T-cell (primary cell): ENCODE measurements at places on chromosomes 3 and 15.

- H3K4me1 ChIP-seq, result no peaks in the 10 kb centered on the region
- H3K36me3 ChIP-seq, result no peaks in the 10 kb centered on the region
- no peak overlapping the region for H3K27ac ChIP-seq
- no peaks in the 10 kb centered on the region for H3K27me3 ChIP-seq
- DNase-seq, result no peak
Observed at GRCh38 chr15:84887938-84888337, 3.5 kb downstream of the SLC28A1 start.

- H3K4me3 ChIP-seq, result no peak overlapping the region
- H3K4me1 ChIP-seq, result peaks cover 3% of the 10 kb centered on the region
- H3K36me3 ChIP-seq, result no peaks in the 10 kb centered on the region
- DNase-seq, result no peak
- no peak overlapping the region for H3K27ac ChIP-seq
Observed at GRCh38 chr3:45765266-45765851, 31.0 kb downstream of the SLC6A20 start.

GRCh38 chr3:33956776-33957175 is 158.3 kb downstream of the PDCD6IP start:
- DNase-seq, result no peak
- no peak overlapping the region for H3K27ac ChIP-seq
- no peaks in the 10 kb centered on the region for H3K4me1 ChIP-seq
- no peak overlapping the region for H3K4me3 ChIP-seq

DNA sequence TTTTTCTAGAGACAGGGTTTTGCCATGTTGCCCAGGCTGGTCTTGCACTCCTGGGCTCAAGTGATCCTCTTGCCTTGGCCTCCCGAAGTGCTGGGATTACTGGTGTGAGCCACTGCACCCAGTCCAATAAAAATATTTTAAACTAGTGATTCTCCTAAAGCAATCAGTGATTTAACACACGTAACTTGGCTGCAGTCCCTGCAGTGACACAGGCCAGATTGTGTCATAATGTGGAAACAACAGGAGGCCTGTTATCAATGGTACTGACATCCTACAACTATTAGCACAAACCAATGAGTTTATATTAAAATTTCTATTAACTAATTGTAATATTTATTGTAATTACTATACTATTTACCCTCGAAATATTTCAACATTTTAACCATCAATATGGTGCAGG is 1.6 kb upstream of the SEC61A1 start:
- no peak overlapping the region for H3K4me3 ChIP-seq
- no peak overlapping the region for H3K27ac ChIP-seq
- peaks cover 28% of the 10 kb centered on the region for H3K4me1 ChIP-seq

- H3K27ac ChIP-seq, result no peak overlapping the region
- DNase-seq, result no peak
- no peaks in the 10 kb centered on the region for H3K4me1 ChIP-seq
- no peaks in the 10 kb centered on the region for H3K27me3 ChIP-seq
Observed at GRCh38 chr3:69761896-69762767, 22.9 kb downstream of the MITF start.

DNA sequence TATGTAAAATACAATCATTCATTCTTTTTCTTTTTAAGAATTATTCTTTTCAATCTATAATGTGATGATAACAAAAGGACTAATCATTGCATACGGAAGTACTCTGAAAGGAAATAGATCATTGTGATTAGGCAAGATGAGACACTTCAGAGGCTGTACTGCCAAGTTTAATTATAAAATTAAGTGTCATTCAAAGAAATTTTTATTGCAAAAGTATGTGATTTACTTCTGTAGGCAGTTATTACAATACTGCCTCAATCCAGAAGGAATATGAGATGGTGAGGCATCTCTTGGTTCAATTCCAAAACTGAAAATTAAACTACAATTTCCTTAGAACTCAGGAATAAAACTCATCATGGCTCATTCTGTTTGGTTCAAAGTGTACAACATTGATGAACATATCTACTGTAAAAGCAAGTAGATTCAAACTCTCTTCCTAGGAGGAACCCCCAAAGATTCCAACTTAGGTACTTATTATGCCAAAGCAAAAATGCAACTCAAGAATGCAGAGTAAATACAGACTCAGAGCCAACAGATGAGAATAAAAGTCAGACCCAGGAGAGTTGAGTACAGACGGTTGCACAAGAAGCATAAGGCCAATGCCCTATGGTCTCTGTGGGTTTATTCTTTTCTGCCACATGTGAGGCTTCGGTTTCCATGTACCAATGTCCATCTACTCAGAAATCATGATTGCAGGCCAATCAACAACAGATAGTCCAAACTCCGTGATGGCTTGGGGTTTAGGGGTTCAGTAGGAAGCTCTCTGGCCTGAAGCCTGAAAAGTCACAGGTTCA is 118.5 kb upstream of the WNT5A start:
- no peak overlapping the region for H3K27ac ChIP-seq
- no peak overlapping the region for H3K4me3 ChIP-seq
- H3K27me3 ChIP-seq, result no peaks in the 10 kb centered on the region
